HS-5 (cell line): ENCODE measurements at places on chromosomes 16 and 17.
A peak's percentile ranks its signal among the peaks of the same experiment; 100 is the strongest.

DNA sequence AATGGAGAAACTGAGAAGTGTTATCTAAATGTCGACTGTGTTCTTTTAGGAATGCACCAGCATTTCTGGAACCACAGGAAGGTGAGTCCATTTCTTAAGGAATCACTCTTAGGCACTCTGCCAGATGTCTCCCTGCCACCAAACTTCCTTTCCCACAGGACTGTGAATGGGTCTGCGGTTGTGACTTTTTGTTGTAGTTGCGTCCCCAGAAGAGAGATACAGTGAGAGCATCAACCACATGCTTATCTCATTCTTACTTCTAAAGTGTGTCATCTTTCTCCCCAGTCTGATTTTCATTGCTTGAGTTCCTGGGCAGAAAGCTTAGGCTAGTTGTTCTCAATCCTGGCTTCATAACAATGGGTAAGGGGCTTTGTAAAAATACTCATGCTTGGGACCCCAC is 13.4 kb downstream of the ITPRIPL2 start:
- DNase-seq = no peak

DNA sequence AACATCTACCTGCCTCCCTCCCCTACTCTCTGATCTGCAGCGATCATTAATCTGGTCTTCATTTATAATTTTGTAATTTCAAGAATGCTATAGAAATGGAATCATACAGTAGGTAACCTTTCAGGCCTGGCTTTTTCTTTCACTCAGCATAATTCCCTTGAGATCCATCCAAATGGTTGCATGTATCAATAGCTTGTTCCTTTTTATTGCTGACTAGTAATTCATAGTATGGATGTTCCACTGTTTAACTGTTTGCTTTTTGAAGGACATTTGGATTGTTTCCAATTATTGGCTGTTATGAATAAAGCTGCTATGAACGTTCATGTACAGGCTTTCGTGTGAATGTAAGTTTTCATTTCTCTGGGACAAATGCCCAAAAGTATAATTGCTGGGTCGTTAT is 125.2 kb downstream of the USP31 start:
- no peak for DNase-seq

GRCh38 chr17:18025241-18025944 is 13.6 kb downstream of the ATPAF2 start:
- peak; percentile 49 for DNase-seq

GRCh38 chr17:78986048-78986648 is 6.4 kb upstream of the LGALS3BP start:
- no peak for DNase-seq

DNA sequence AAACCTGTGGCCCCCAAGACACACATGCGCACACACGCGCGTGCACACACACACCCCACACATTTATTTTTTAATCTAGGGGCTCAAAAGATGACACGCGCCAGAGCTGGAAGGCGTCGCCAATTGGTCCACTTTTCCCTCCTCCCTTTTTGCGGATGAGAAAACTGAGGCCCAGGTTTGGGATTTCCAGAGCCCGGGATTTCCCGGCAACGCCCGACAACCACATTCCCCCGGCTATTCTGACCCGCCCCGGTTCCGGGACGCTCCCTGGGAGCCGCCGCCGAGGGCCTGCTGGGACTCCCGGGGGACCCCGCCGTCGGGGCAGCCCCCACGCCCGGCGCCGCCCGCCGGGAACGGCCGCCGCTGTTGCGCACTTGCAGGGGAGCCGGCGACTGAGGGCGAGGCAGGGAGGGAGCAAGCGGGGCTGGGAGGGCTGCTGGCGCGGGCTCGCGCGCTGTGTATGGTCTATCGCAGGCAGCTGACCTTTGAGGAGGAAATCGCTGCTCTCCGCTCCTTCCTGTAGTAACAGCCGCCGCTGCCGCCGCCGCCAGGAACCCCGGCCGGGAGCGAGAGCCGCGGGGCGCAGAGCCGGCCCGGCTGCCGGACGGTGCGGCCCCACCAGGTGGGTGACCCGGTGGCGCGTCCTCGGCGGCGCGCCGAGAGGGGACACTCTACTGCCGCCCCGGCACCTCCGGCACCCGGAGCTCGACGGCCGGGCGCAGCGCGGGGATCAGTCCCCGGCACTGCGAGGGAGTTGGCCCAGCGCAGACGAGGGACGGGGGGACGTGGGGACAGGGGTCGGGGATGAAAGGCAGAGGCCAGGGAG is at the start of gene STAT5A:
STAT5A (plus strand) TSS at position 522 of the 826 bp plus-strand sequence. CDS start 914 bp downstream, outside the sequence.
- no peak for DNase-seq

DNA sequence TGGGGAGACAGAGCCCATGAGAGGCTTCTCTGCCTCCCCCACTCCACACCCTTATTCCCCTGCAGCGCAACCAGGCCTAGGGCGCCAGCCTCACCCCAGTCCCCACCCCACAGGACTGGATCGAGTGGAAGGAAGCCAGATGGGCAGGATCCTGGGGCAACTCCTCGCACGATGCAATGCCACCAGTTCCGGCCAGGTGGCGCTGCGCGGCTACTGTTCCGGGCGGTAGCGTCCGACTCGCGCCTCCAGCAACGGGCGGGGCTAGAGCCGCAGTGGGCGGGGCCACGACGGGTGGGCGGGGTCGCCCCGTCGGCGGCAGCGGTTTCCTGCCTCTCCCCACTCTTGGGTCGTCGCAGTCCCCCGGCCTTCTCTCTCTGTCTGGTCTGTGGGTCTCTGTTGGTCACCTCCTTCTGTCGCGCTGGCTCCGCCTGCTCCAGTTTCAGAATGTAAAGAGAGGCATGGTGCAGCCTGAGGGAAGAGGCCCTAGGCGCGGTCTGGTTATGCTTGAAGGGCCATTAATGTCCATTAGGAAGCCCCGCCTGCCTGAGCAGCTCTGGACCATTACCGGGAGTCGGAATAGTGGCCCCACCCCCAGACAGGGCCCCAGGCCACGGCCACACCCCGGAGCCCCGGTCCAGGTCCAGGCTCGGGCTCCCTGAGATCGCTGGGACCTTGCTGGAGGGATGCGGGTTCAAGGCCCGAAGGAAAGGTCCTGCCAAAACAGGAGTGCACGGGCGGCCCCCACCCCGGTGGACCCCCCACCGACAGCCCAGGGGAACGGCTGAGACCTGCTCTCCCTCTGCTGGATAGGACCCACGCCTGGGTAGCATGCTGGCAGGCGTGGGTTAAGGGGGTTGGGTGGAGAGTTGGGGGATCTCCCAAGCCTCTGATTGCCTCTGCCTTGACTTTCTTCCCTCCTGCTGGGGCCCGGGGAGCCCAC is 3.3 kb upstream of the NHERF2 start:
- peak; percentile 43 for DNase-seq

DNA sequence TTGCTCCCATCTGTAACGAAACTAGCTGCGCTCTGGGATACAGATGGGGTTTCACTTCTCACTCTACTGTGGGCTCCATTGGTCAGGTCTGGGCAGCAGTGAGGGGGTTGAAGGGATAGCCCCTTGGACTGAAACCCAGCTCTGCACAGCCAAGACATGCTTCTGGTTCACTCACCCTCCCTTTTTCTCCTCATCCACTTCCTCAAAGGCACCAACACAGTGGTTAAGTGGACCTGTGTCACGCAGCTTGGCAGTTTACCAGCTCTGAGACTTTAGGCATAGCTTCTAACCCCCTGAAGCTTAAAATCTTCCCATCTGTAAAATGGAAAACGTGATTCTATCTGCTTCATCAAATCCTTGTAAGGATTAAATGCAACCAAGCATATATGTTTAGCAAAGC is 11.5 kb upstream of the KRT38 start:
- DNase-seq = no peak

DNA sequence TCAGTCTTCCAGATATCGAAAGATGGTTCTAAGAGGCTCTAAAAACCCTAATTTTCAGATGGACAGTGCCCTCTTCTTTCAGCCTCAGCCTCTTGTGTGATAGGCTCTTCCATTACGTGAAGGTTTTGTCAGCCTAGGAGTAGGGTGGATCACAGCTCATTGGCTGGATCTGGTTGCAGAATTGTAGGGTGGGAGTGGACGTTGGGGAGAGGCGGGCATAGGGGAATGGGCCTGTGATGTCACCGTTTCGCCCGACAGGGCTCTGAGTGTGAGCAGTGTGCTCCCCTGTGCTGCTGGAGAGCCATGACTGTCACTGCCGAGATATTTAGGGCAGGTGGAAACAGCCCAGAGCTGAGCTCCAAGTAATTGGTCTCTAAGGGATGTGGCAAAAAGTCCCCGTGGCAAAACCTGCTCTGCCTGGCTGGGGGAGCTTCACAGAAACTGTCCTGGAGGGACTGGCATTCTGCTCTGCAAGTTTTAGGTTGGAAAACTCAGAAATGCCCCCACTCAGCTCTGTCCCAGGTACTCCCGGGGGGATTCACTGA is 6.2 kb upstream of the WFIKKN1 start:
- DNase-seq = no peak

GRCh38 chr16:81707411-81708265 is 71.5 kb upstream of the PLCG2 start:
- DNase-seq = peak; percentile 22

GRCh38 chr16:73771196-73772064 is 525.2 kb upstream of the PSMD7 start:
- peak; percentile 19 for DNase-seq

GRCh38 chr16:69615528-69615927 is 49.8 kb downstream of the NFAT5 start:
- DNase-seq = no peak

DNA sequence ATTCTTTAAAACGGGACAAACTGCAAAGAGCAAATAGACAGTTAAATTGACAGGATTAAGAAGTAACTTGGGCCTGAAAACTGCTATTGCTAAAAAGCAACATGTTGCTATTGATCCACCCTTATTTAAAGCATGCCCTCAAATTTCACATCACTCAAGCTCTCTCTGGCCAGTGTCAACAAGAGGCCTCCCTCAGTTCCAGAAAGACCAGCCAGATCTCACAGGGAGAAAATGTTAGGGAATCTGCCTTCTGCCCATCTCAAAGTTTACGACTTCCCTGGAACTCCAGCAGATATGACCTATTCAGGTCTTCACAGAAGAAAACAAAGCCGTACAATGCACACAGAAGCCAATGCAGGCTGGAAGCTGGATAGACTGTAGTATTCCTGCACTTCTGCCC is 8.9 kb downstream of the CFAP20 start:
- no peak for DNase-seq

- DNase-seq = no peak
These were observed 13.2 kb downstream of the NAGPA start for GRCh38 chr16:5020551-5020950.

DNA sequence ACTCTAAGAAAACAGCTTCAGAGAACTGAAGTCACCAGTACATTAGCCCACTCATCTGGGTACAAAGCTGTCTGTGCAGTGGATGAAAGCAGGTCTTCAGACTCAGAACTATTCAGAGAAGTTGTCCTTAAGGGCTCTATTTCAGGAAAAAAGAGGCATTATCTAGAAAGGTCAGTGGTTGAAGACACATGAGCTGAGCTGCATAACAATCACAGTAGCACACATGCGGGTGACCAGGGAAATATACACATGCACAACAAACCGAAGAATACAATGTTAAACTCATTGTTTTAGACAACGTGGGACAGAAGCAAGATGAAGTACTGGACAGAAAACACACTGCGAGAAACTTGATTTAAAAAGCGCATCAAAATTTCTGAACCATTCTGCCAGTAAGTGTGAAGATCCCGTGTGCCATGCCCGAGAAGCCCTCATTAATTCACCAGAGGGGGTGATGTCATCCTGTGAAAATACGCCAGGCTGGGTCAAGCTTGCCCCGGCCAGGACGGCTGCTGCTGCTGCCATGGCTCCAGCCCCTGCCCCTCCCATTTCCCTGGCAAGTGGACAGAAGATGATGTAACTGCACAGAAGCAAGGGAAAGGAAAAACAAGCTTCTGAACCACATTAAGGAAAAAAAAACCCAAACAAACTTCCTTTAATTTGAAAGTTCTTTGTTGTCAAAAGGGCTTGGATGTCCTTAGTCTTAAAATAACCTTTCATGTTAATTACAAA is 10.1 kb downstream of the DYNC1LI2 start:
- peak; percentile 71 for DNase-seq

GRCh38 chr16:5479926-5480325 is 382.3 kb upstream of the EEF2KMT start:
- DNase-seq = no peak

- no peak for DNase-seq
These were observed 50.5 kb upstream of the HAPSTR1 start for GRCh38 chr16:9040800-9041412.

- no peak for DNase-seq
These were observed 113.4 kb downstream of the MRM1 start for GRCh38 chr17:36714789-36715188.

GRCh38 chr17:43577664-43578403 is 31.7 kb upstream of the ETV4 start:
- DNase-seq = no peak

- DNase-seq = no peak
These were observed 1276.1 kb upstream of the CDH8 start for GRCh38 chr16:63312346-63312745.

GRCh38 chr17:76943202-76943601 is 75.0 kb downstream of the MGAT5B start:
- no peak for DNase-seq

DNA sequence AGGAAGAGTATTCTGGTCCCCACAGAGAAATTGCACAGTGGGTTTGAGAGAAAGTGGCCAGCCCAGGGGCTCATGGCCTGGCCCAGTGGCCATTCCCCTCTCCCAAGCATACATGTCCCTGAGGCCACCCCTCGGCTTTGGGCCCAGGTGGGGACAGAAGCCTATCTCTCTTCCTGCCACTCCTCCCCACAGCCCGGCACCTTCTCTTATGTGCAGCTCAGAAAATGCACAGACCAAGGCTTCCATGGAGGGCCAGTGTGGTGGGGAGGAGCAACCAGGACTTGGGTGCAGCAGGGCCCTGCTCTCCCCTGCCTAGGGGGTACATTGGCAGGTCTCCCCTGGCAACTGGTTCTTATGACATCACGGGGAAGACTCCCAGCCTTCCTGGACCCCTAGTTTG is at the start of gene C16orf90:
C16orf90 (minus strand) TSS at position 314 of the 400 bp plus-strand sequence; CDS start at position 246, 68 bp downstream.
- no peak for DNase-seq

DNA sequence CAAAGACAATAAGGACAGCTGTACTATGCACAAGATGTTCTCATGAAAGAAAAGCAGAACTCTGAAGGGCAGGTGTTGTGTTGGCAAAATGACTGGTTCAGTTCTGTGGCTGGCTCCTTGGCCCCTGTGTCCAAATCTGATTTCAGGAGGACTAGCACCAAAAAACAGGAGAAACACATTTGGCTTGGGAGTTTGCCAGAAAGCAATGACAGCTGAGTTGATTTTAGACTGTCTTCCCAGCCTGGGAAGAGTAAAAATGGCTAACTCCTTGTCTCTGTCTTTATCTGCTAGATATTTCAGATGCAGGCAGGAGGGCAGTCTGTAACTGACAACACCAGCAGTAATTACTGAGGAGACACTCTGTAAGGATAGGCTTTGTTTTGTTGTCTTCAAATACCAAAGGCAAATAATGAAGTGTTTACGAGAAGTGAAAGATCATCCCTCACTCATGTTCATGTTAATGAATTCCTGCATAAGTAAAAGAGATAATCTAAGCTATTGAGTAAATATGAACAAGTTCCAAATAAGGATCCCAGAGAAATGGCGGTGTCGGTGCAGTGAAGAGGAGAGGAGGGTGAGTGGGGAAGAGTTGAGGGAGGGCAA is 989.0 kb downstream of the CDH11 start:
- no peak for DNase-seq

DNA sequence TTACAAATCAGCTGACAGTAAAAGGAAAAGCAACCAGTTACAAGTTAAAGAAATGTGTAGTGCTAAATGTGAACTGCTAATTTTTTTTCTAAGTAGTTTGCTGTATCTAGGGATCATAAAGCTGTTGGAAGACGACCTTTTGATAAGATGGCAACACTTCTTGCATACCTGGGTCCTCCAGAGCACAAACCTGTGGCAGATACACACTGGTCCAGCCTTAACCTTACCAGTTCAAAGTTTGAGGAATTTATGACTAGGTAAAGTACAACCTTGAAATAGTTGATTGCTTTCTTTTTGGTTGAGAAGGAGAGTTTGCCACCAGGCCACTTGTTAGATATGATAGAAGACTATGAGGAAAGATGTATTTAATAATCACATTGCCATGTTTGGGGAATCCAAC is 35.4 kb downstream of the OMG start:
- DNase-seq = no peak
